Right ventricle myocardium superior (tissue), 1 donor: ENCODE measurements at places on chromosomes 16 and 17. TPM values are rescaled to one million over a fixed set of nuclear protein-coding genes. Genes with fewer than 3 reads are reported as not detected.
A peak's percentile ranks its signal among the peaks of the same experiment; 100 is the strongest.

- peak; percentile 51 for DNase-seq
Observed at GRCh38 chr17:4833941-4834680, 971 bp downstream of the MINK1 start.

DNA sequence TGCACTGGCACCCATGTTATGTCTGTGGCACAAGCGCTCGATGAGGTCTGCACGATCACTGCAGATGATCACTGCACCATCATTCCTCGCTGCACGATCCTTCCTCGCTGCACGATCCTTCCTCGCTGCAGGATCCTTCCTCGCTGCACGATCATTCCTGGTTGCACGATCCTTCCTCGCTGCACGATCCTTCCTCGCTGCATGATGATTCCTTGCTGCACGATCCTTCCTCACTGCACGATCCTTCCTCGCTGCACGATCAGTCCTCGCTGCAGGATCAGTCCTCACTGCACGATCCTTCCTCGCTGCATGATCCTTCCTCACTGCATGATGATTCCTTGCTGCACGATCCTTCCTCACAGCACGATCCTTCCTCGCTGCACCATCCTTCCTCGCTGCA, 29.3 kb downstream of the METRNL start:
- DNase-seq = no peak

DNA sequence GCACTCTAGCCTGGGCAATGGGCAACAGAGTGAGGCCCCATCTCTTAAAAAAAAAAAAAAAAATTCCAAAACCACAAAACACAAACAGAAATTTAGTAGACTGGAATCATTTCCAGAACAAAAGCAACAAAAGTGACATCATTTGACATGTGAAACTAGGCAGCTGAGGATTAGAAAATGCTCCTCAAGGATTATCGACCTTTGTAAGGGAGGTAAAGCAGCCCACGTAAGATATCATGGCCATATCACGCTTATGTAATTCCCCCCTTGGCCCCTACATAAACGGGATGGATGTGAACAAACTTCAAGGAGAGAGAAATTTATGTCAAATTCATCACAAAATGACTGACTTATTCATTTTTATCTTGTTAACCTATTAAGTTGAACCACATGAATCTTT, 83.3 kb downstream of the WDR59 start:
- no peak for DNase-seq

Gene ESRP2
- total RNA-seq = 0.73 TPM

DNA sequence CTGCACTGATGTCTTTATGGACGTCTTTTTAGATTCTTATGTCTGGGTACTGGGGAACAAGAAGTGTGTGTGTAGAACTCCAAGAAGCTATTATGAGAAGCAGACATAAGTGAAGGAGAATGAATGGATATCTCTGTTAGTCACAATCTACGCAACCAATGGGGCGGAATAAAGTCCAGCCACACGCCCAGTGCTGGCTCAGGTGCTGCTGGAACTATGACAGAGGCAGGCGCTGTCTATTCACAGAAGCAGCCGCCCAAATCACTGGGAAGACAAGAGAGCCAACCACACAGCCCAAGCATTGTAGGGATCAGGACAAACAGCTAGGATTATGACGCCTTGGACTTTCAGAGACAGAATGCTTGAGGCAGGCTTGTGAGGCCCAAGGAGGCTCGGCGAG, 43.9 kb upstream of the ICAM2 start:
- DNase-seq = no peak

GRCh38 chr17:15890279-15890892, 54.5 kb upstream of the ADORA2B start:
- no peak for DNase-seq

GRCh38 chr16:86261379-86261778, 248.9 kb upstream of the FOXF1 start:
- DNase-seq = no peak

- DNase-seq = no peak
Observed at GRCh38 chr17:61583242-61583641, 7.8 kb downstream of the NACA2 start.

GRCh38 chr17:50458270-50458669, 10.4 kb downstream of the CHAD start:
- no peak for DNase-seq

GRCh38 chr17:19261426-19261825, 24.3 kb downstream of the EPN2 start:
- DNase-seq = no peak
